ENCODE measurements at places on chromosomes 16 and 17. TPM values are rescaled to one million over a fixed set of nuclear protein-coding genes. Genes with fewer than 3 reads are reported as not detected.

DNA sequence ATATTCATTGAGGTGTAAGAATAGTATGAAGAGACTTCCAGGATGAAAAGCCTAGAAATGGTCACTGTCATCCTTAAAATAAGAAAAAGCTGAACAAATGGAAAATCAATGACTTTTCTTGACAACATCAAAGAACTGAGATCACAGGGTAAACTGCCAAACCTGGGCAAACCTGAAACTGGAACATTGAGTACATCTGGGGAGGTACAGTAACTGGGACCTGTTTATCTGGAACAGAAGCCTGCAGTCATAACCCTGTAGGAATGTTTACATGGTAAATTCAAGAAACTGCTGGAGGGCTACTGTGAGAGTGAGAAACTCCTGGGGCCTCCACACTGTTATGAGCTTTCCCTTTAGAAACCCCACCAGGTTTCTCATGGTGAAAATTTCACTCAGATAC lies 130.1 kb upstream of the PIRT start:
- no peaks in the 10 kb centered on the region for H3K27me3 ChIP-seq
- no peak overlapping the region for H3K27ac ChIP-seq
- H3K4me3 ChIP-seq = no peak overlapping the region
- no peaks in the 10 kb centered on the region for H3K36me3 ChIP-seq
- no peaks in the 10 kb centered on the region for H3K4me1 ChIP-seq

- H3K36me3 ChIP-seq = no peaks in the 10 kb centered on the region
- H3K27ac ChIP-seq = peak overlapping the region; percentile 56
Observed at GRCh38 chr16:15518381-15519351, 84.3 kb downstream of the BMERB1 start.

GRCh38 chr16:50520451-50521245 lies 27.5 kb upstream of the NKD1 start:
- H3K4me1 ChIP-seq = no peaks in the 10 kb centered on the region
- no peaks in the 10 kb centered on the region for H3K36me3 ChIP-seq
- no peak overlapping the region for H3K27ac ChIP-seq
- no peak overlapping the region for H3K4me3 ChIP-seq

GRCh38 chr17:83010206-83011200 lies 68.9 kb upstream of the METRNL start:
- DNase-seq = no peak
- no peaks in the 10 kb centered on the region for H3K27me3 ChIP-seq
- no peaks in the 10 kb centered on the region for H3K4me1 ChIP-seq
- no peak overlapping the region for H3K4me3 ChIP-seq
- peaks cover 18% of the 10 kb centered on the region for H3K36me3 ChIP-seq

Gene NIP7
- 16.4 TPM for polyA plus RNA-seq

All from small intestine (tissue), 16 donors.